ENCODE measurements at places on chromosomes 7 and 10.

DNA sequence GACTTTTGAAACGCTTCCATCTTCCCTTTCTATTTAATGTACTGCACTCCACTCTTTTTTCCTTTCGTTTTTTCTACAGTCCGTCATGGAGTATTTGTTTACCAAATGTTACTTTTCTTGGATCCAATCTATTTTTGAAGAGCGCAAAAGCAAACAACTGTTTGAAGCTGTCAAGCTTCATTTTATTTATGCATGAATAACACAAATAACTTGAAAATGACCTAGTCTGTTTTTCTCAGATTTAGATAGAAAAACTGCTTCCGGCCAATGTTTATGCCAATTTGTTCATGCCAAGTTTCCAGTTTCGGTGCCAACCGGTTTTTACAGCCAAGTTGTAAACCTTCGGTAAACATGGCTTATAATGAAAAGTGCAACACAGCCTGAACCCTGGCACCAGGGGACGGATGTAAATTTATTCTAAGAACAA, 150.9 kb upstream of the KLF6 start:
- no peak for DNase-seq

GRCh38 chr10:72285972-72286521, 12.3 kb downstream of the DDIT4 start:
- no peak for DNase-seq

DNA sequence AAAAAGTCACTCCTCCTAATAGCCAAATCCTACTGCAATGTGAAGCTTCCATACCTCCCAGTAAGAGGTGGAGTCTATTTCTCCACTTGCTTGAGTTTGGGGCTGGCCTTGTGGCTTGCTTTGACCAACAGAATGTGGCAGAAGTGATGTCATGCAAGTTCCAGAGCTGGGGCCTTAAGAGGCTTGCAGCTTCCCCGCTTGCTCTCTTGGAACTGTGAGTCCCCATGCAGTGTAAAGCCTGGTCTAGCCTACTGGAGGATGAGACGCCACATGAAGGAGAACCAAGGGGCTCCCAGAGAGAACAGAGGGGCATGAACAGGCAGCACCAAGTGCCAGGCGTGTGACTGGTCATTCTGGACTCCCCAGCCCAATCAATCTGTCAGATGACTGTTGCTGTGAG, 58.6 kb upstream of the OPALIN start:
- no peak for DNase-seq

GRCh38 chr7:70559815-70560214, 572.1 kb upstream of the GALNT17 start:
- DNase-seq = no peak

DNA sequence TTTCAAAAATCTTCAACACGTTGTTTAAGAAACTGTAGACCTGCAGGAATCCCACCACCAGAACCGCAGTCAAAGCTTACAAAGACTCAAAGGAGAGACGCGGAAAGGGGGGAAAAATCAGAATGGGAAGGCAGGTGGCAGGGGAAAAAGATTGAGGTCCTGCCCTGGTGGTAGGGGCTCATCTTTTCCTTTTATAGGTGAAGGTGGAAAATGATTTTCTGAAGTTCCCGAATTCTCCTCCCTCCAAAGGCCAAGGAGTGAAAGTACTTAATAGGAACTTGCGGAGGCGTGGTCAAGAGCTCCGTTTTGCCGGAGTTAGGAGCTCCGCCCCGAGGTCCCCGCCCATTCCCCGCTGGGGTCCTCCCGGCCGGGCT, 724 bp downstream of the BBIP1 start:
- DNase-seq = peak; percentile 67

DNA sequence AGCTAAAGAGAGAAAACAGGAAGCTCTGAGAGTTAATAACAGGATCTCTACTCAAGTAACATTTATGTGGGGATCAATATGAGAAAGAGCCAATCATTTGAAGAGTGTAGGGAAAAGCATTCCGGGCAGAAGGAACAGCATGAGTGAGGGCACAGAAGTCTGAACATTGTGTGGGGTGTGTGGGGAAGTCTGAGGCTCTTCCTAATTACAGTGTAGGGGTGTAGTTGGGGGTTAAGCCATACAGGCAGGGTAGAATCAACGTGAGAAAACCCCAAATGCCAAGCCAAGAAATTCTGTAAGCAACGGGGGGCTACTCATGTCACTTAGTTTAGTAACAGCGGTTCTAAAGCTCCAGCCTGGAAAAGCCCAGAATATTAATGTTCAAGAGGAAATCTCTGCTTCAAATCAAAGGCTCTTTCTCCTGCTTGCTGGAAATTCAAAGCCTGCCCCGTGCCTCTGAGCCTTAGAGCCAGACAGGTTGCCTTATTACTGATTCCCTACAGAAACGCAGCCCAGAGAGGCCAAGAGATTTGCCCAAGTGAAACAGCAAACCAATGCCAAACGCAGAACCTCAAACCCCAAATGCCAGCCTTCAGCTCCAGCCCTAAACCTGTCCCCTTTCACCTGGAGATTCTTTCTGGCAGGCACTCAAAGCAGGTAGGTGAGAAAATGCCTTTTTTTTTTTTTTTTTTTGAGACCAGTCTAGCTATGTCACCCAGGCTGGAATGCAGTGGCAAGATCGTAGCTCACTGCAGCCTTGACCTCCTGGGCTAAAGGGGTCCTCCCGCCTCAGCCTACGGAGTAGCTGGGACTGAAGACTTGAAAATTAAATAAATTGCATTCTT, 36.1 kb downstream of the DNAJB12 start:
- DNase-seq = no peak

DNA sequence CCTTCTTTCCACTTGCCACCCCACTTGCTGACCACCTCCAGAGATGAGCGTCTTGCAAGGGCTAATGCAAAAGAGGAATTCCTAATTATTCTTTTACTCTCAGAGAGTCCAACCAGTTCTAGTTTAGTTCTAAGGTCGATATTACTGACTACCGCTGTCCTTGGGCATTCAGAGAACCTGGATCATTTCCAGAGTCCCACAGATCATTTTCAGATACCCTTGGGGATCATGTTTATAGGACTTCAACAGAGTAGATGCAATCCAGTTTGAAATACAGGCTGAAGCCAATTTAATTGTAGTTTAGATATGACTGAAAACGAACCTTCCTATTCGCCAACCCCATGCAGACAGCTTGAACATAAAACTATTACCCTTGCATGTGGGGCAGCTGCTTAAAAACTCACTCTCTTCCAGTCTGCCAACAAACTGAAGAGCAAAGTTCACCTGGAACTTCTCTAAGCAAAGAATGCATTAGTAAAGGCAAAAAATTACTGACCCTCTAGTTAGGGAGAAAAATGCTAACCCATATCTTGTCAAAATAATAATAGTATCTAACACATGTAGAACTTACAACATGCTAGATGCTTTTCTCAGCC, 22.4 kb downstream of the CFAP69 start:
- no peak for DNase-seq

GRCh38 chr7:136103545-136104268, 126.5 kb upstream of the MTPN start:
- DNase-seq = no peak

- no peak for DNase-seq
These were observed 90.9 kb downstream of the DNAJC1 start for GRCh38 chr10:21912625-21913024.

DNA sequence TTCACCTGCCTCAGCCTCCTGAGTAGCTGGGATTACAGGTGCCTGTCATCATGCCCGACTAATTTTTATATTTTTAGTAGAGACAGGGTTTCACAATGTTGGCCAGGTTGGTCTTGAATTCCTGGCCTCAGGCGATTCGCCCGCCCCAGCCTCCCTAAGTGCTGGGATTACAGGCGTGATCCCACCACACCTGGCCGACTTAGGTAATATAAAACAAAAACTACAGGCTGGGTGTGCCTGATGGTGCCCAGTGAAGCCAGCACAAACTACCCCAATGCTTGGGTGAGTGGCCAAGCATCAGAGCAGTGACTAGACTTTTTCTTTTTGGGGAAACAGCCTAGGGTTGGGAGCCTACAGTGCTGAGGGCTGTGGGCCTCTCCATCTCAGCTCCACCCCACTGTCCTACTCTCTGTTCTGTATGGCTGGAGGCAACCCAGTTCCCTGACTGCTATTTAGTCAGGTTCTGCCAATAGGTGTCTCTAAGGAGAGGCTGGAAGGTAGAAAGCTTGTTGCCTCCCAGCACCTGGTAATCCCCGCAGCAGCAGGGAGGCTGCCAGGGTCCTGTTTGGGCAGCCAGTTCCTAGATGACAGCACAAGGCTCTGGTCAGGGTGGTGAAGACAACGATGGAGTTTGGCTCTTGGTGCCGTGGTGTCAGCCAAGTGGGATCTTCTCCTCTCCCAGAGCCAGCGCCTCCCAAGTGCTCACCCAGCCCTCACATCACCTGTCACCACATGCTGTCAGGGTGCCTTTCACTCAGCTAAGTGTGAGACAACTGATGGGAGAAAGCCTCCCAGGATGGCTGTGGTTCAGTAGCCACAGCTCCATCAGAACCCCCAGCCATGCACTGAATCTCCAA, 10.4 kb upstream of the NACAD start:
- no peak for DNase-seq

DNA sequence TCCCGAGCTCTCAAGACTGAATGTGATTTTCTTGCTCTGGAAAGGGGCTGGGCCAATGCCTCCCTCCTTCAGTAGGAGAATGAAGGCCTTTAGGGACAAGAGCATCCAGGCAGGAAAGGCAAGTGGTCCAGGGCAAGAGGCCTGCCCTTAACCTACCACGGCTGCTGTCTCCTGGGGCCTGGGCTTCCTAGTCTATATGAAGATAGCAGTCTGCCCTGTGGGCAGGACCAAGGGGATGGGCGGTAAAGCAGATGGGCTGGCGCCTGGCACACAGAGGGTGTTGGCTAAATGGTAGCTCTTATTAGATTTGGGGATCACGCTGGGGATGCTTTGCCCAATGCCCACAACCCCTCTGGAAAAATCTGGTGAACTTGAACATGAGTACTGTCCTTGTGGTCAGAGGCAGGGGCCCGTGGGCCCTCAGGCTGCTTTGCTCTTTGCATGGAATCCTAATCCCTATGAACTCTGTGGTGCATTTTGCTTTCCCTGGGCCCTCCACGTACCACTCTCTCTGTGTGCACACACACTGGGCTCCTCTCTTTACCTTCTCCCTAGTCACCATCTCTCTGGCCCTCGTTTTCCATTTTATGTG, 20.3 kb downstream of the CHAT start:
- DNase-seq = no peak

- no peak for DNase-seq
These were observed 100.8 kb downstream of the ARHGAP21 start for GRCh38 chr10:24622781-24623301.

DNA sequence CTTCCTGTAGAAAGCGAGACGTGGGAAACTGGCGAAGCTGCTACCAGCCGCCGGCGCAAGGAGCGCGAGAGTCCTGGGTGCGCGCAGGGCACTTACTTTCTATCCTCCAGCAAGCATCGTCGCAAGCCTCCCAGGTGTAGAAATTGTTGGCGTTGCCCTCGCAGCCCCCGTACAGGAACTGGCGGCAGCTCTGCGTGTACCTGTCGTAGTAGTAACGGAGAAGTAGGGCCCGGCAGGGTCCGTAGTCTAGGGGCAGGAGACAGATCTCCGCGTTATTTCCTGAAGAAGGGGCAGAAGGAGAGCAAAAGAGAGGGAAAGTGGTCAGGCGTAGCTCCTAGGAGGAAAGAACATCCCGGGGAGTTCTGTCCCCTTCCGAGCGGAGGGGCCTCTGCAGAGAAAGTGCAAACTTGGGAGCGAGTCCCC, 501 bp downstream of the TFPI2 start:
- DNase-seq = no peak

DNA sequence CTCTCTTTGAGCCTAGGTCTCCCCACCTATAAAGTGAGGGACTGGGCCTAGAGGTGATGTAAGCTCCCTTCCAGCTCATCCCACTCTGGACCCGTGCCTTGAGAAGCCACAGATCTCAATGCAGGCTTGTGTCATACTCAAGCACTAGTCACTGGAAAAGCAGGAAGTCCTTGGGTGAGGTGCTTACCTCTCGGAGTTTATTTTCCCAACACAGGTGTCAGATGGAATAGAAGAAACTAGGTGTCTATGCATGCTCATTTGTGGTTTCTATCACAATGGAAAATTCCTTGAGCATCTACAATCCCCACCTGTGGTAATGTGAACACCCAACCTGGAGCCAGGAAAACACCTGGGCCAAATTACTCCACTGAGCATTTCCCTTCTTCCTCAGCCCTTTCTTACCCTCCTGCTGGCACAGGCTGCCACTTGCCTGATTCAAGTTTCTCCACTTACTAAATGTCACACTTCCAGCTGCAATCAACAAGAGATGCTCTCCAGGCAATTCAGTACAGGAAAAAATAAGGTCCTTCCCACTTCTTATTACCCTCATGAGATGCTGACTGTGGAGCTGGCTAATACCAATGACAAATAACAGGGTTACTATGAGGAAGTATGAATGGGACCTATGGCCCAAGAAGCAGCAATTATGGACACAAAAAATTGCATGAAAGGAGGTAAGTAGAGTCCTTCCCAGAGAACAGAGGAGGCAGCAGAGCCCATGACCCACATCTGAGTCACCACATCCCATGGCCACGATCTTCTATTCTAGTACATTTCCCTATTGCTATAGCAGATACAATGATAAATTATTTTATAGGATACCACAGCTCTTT, 13.1 kb downstream of the LSM5 start:
- DNase-seq = no peak

DNA sequence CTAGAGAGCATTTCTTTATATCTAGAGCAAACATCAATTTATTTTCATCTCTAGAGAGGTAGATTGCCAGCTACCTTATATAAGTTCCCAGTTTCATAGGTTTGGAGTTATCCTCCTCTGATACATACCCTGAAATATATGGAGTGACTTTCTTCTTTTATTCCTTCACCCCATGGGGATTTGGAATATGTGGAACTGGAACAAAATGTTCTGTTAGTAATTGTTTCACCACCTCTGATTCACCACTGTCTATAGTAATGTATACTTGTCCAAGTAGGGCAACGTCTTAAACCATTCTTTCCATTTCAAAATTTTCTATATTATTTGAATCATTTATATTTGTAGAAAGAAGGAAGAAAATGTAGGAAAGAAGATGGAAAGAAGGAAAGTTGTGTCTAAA, 511.2 kb upstream of the KCND2 start:
- DNase-seq = no peak

- no peak for DNase-seq
These were observed 26.6 kb downstream of the ESYT2 start for GRCh38 chr7:158802535-158803366.

DNA sequence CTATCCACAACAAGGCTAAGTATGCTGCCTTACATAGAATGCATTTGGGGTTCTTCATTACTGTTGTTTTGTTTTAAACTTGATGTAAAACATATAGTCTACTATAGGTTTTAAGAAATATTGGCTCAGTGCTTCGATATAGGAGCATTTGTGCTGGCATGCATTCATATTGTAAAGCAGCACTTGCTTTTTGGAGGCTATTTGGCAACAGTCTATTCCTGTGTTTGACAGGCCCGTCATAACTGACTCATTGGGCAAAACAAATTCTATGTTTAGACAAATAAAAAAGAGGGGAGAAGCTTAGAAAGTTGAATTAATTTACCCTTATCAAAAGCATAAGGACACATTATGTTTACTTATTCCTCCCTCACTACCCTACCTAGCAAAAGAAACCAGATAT, 38.4 kb upstream of the PLXDC2 start:
- no peak for DNase-seq

- no peak for DNase-seq
These were observed 5.4 kb upstream of the FIS1 start for GRCh38 chr7:101250324-101250723.

- no peak for DNase-seq
These were observed 18.8 kb downstream of the DNAJC9 start for GRCh38 chr10:73228247-73228646.
